Hepatic stellate cell (primary cell): ENCODE measurements at places on chromosomes 12 and 14.

DNA sequence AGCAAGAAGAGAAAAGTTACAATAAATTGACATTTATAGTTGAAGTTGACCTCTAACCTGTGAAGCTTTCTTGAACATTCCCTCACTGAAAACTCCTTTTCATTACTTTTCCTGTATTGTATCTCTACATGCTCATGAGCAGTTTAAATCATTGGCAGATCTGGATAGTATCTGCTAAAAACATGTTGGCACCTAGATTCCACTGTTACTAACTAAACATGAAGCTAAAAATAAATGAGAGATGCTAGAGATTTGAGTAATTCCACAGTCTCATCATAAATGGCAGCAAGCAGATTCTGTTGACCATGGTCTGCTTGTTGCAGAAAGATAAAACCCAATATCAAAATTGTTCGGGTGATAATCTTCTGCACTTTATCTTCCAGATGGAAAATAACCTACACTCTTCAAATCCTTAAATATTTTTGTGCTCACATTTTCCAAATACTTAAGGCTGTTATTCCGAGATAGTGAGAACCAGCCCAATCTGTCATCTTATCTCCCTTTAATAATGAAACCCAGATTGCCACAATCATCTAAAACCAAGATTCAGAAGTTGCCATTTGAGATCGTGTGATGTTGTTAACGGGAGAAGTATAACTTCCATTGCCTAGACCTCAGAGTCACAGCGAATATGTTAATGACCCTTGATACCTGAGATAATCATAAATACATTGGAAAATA lies 171.0 kb upstream of the DAAM1 start:
- no peak for DNase-seq

GRCh38 chr12:93922583-93923006 lies 225.8 kb upstream of the PLXNC1 start:
- DNase-seq = no peak

DNA sequence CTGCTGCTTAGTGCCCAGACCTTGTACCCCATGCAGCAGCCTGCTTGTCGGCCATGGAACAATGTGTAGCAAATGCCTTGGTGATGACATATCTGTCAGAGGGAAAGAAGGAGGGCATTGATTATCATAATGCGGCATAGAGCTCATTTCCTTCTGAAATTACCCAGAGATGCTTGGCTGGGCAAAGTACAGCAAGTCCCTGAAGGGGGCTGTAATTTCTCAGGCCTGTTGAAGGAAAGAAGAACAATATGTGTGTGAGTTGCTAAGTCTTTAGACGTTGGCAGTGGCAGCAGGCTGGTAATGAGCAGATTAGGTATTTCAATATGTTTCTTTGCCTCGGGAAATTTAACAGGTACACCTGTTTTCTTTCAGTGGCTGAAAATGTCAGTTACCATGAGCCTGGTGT lies 128.6 kb downstream of the CRADD start:
- DNase-seq = no peak

DNA sequence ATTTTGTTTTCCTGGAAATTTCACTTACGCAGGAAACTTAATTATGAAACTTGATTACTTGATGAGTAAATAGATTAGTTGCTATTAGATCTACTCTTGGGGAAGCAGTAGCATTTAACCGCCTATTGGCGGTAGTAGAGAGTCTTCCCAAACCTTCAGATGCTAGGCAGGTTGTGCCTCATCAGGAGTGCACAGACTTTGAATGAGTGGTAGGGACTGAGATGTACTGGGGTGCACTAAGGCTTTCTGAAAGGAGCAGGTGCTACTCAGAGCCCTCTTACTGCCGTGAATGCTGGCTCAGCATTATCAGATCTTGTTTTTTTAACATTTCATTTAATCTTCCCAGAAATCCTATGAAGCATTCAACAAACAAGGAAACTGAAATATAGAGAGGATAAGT lies 7.7 kb downstream of the GATC start:
- DNase-seq = peak; percentile 34

- DNase-seq = no peak
Measured at GRCh38 chr14:73777420-73777819, 63.2 kb upstream of the PNMA1 start.

- no peak for DNase-seq
Measured at GRCh38 chr14:99247101-99247729, 24.8 kb downstream of the BCL11B start.

DNA sequence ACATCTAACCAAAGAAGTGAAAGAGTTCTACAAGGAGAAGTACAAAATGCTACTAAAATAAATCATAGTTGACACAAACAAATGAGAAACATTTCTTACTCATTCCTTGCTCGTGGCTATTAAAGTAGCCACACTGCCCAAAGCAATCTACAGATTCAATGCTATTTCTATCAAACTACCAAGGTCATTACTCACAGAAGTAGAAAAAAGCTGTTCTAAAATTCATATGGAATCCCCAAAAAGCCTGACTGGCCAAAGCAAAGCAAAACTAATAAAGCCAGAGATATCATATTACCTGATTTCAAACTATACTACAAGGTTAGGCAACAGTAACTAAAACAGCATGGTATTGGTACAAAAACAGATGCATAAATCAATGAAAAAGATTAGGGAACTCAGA lies 305.6 kb downstream of the RPAP3 start:
- no peak for DNase-seq

DNA sequence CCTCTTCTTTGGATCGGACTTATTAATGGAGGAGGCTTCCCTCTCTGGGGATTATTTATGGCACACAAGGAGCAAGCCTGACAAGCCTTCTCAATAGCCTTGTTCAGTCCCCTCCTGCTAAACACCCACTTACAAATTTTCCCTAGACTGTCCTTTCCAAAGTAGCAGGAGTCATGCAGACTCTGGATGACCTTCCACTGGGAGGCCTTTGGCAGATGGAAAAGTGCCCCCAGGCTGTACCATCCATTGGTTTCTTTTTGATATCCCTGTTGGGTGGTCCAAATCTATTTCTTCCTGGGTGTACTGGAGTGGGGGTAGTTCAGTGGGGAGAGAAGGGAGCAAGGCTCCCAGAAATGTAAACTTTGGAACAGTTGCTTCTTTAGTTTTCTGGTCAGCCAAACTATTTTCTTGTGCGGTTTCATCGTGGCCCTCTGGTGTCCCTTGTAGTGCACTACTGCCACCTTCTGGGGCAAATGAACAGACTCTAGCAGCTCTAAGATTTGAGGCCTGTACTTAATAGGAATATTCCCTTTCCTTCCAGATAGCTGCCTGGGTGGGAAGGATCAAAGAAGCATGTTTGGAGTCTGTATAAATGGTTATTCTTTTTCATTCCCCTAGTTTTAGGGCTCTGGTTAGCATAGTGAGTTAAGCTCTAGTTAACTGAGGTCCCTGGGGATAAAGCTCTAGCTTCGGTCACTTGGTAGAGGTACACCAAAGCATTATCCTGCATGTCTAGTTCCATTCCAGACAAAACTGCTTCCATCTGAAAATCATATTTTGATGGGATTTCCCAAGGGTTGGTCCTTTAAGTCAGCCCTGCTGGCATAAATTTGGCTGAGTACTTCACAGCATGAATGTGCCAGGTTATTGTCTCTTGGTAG lies 409.5 kb downstream of the SLC6A15 start:
- DNase-seq = no peak

DNA sequence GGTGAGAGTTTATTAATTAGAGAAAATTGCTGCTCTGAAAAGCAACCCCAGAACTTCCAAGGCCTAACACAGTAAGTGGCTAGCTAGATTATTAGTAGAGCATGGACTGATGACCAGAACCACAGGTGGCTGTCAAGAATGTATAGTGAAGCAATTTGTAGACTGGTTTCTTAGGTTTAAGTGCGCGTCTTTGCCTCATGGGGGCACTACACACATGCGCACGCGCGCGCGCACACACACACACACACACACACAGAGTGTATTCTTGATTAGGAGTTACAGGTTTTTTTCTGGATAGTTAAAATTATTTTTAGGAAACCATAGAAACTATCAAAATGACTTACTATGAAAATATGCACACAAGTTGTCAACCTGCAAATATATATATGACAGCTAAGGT lies 66.5 kb downstream of the BHLHE41 start:
- no peak for DNase-seq

- DNase-seq = peak; percentile 45
Measured at GRCh38 chr14:22427771-22428231, 161.2 kb downstream of the DAD1 start.

DNA sequence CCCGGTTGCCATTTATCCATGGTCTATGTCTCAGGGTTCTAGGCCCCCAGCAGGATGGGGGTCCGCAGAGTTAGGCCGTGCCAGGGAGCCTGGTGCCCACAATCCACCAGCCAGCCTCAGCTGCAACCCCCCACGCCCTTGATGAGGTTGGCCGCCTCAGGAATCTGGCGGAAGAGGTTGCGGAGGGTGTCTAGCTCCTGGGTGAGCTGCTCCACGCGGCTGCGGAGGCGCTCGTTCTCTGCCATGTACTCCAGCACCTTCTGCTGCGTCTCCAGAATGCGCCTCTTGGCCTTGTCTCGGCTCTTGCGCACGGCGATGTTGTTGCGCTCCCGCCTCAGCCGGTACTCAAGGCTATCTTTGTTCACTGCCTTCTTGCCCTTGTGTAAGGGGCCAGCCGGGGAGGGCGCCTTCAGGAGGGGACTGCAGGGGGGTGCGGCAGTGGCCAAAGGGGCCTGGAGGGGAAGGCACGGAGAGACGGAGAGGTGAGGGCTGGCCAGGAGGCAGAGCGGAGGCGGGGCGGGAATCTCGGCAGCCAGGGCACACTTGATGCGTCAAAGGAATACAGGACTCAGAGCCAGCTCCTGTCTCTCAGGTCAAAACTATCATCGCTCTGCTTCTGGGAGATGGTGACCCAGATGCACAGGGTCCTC lies 1.6 kb downstream of the CEBPE start:
- no peak for DNase-seq

DNA sequence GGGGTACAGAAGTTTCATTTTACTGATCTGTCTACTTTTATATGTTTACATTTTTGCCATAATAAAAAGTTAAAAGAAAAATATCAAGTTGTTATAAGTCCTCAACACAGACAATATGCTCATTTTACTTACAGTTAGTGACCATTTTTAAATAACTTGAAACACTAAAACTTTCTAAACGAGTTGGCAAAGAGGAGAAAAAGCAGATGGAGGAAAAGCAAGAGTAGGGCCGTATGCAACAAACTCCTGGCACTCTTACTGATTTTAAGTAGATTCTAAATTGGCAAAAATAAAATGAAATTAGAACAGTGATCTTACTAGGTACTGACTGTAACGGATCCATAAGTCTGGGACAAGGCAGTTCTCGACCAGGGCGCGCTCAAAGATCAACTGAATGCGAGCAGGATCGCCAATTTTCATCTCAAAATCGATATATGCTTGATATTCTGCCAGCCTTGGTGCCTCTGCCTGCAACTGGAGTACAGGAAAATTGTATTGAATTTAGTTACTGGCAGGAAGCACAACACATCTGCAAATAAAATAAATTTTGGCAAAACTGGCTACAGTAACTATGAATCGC lies 22.3 kb downstream of the SART3 start:
- DNase-seq = no peak

- no peak for DNase-seq
Measured at GRCh38 chr14:63512861-63513260, 30.3 kb downstream of the PPP2R5E start.

DNA sequence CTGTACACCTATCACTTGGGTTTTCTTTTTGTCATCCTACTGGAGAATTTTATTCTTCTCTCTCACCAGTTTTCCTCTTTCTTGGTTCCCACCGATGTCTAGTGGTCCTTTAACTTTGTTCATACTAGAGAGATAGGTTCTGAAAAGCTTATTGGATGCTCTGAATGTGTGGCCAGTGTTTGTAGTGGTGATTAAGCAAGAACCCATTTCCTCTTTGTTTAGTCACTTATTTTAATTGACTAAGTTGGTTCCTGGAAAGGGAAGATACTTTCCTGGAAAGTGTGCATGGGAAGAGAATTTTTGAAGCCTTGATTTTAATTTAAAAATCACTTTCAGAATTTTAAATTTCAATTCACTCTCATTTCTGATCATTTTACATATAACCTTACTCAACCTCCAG lies 127.2 kb downstream of the OTOGL start:
- DNase-seq = no peak

- peak; percentile 72 for DNase-seq
Measured at GRCh38 chr12:121949648-121950397, 31.4 kb downstream of the CFAP251 start.

- DNase-seq = no peak
Measured at GRCh38 chr12:84636801-84637290, 275.8 kb downstream of the SLC6A15 start.

- DNase-seq = no peak
Measured at GRCh38 chr12:111024205-111024801, 103.9 kb upstream of the MYL2 start.

- DNase-seq = no peak
Measured at GRCh38 chr14:90796329-90796728, 19.9 kb downstream of the TTC7B start.

DNA sequence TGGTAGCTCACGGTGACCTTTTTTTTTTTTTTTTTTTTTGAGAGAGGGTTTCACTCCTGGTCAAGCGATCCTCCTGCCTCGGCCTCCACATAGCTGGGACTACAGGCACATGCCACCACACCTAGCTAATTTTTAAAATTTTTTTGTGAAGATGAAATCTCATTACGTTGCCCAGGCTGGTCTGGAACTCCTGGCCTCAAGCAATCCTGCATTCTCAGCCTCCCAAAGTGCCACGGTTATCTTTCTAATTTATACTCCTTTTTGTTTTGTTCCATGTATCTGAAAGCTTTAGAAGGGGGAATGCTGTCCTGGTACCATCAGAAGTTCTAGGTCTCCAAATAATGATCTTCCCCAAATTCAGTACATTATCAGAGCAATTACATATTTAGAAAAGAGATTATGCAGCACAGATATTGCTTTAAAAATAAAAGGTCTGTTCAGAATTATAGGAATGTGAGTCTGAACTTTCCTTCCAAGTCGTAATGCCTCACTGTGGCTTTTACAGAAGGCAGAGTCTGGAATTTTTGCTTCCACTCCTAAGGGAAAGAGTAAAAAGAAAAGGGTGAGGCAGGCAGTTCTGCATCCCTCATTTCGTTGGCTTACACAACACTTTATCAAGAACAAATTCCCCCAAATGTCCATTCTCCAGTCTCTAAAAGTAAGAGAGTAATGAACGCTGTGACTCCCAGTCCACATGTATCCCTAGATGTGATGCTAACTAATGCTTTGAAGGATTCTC lies 73.0 kb downstream of the GCH1 start:
- DNase-seq = no peak

DNA sequence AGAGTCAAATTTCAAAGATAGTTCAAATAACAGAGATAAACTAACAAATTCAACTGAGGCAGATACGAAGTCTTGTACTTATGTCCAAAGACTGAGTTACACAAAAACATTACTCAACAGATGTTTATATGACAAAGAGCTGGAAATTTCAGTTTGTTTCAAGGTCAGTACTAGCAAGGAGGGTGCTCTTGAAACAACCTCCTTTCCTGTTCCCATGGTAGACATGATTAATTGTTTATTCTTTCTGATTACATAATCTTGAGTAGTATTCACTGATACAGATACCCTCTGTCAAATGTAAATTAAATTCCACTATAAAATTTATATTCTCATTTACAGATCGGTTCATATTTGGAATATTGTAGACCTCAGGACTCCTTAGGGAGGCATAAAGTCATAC lies 23.4 kb downstream of the TSPAN8 start:
- no peak for DNase-seq
